ENCODE measurements at places on chromosomes 1 and 21.

DNA sequence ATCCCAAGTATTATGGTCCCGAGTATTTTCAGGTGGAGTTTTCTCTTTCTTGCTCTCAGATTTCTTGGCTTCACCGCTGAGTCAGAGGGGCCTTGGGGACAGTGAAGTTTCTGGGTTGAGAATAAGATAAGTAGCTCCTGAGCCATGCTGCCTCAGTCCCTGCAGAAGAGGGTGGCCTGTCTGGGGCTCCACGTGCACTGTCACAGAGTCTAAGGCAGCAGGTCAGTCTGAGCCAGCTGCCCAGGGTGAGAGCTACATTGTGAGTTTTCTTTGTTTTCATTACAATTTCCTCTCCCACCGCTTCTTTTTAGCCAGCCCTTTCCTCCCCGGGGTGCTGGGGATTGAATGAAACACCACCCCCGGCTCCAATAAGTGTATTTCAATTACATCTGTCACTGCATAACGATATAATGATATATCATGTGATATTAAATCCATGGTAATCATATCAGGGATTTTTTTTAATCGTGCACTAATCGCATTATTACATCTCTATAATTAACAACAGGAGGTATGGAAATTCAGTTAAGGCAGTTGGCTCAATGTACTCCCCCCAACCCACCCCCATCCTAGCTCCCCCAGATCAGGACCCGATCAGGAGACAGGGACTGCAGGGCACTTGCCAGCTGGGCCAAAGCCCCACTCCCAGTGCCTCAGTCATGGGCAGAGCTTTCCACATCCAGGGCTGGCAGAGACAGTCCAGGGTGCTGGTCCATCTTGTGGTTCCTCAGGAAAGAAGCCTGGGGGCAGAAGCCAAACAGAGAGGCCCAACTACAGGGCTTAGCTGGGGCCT is 43.7 kb downstream of the DMAP1 start:
- DNase-seq, result no peak

- DNase-seq, result no peak
Observed at GRCh38 chr1:62900566-62900965, 116.6 kb downstream of the ATG4C start.

DNA sequence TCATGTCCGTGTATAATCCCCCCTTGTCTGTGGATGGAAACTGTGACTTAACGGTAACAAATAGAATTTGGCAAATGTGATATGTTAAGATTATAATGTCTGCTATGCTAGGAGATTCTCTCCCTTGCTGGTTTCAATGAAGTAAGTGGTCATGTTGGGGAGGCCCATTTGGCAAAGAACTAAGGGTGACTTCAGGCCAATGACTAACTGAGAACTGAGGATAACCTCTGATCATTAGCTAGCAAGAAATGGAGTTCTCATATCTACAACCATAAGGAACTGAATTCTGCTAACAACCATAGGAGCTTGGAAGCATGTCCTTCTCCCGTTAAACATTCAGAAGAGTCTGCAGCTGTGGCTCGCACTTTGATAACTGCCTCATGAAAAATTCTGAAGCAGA is 2.3 kb downstream of the IFI44L start:
- DNase-seq, result no peak

GRCh38 chr1:196875935-196876334 is 11.9 kb upstream of the CFHR4 start:
- no peak for DNase-seq

DNA sequence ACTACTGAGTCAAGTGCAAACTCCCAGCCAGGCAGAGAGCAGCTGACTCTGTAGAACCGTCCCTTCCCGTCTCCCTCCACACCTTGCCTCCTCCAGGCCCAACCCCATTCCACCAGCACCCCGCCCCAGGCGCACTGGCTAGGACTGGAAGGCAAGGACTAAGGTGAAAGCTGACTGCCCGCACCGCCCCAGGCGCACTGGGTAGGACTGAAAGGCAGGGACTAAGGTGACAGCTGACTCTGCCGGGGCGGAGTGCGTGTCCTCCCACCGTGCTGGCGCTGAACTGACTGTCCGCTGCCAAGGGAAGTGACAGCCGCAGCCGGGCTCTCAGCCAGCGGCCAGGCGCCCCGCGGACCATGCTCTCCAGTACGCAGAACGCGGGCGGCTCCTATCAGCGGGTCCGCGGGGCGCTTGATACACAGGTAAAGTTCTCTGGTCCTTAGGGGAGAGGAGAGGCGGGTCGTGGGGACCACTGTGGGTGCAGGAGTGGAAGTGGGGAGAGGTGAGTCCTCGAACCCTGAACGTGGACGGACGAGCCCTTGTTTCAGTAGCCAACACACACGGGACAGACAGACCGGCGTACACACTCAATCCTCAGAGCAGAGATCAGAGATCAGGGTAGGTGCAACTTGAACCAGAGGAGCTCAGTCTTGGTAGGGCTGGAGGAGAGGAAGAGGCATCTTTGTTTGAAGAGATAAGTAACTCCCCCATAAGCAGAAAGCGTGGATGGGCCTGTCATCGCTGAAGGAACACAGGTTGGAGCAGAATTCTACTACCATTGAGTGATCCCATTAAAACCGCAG is 58.0 kb downstream of the RBM11 start:
- DNase-seq, result no peak

GRCh38 chr1:24688621-24689195 is 45.6 kb downstream of the SRRM1 start:
- peak; percentile 47 for DNase-seq

DNA sequence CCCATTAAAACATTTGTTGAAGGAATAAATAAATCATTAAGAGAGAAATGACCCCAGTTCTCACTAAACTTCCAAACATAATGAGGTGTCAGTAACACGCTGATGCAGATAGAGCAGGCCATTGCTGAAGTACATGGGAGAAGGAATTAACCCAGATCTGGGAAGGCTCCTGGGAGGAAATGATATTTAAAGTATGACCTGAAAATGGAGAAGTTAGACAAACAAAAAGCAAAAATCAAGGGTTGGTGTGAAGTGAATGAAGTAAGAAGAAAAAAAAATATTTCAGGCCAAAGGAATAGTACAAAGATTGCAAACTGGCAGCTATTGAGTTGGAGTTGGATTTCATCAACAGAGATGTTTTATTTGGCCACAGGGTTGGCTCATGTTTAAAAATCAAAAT is 71.4 kb downstream of the RGS2 start:
- no peak for DNase-seq

- no peak for DNase-seq
Observed at GRCh38 chr1:42431514-42431913, 24.3 kb downstream of the ZMYND12 start.

Data from GM04504 (cell line).